Activated naive CD4-positive, alpha-beta T cell (primary cell): ENCODE measurements at places on chromosomes 2 and 18.

- no peak for DNase-seq
These were observed 134.2 kb downstream of the PXDN start for GRCh38 chr2:1610096-1610485.

DNA sequence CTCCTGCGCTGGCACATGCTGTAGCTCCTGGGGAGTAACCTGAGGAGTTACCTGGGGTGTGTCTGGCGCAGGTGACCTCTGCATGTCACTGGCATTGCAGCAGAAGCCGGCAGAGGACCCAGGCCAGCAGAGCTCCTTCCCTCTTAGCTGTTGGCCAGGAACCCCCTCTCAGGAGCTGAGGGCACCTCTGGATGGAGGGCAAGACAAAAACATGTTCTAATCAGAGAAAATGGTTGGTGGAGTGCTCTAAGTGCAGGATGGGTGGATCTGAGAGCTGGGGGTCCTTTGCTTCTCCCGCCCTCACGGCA is 44.9 kb upstream of the SNTG2 start:
- no peak for DNase-seq

DNA sequence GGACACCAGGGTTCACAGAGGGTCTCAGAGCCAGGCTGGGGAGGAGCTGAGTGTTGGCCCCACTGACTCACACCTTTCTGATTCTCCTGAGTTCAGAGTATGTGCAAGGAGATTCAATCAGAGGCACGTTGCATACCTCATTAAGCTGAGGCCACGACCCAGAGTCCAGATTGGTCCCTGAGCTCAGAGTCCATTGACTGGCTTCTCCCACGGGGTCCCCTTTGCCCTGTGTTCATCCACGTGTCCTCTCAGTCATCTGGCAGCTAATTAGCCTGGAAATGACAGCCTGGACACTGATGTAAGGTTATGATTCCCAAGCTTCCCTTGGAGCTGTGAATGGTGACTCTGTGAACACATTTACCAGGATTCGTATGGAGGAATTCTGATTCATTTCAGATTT is 267.2 kb downstream of the SH3BP4 start:
- DNase-seq = no peak

DNA sequence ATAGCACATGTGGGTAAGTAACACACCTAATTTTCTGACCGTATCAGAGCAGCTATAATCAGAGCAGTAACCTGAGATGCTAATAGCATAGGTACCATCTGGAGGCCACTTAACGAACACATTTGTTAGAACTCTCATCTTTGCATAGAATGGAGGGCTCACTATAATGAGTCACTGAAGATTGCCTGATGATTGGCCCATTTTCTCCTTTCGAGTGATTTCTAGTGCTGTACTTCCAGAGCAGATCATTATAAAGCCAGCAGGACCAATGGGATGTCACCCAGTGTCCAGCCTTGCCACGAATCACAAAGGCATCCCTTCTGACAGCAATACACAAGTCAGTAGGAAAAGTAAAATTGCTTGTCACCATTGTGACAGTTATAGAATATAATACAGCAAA is 81.7 kb upstream of the REV1 start:
- no peak for DNase-seq

- no peak for DNase-seq
These were observed 1.6 kb upstream of the PLA2R1 start for GRCh38 chr2:160063879-160064612.

- DNase-seq = no peak
These were observed 62.4 kb downstream of the NCAPH start for GRCh38 chr2:96397756-96398530.

GRCh38 chr2:130302164-130302886 is 40.4 kb upstream of the IMP4 start:
- no peak for DNase-seq

- DNase-seq = no peak
These were observed 322.3 kb downstream of the FSIP2 start for GRCh38 chr2:186060744-186061440.

DNA sequence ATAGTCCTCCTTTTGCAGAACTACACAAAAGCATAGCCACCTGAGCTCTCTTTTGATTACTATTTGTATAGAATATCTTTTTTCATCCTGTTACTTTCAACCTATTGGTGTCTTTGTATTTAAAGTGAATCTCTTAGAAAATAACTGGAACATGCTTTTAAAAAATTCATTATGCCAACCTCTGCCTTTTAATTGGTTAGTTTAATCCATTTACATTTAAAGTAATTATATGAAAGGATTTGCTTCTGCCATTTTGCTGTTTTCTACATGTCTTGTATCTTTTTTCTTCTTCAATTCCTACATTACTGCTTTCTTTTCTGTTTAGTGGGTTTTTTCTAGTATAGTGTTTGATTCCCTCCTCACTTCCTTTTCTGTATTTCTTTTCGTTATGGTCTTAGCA is 407.5 kb upstream of the ZEB2 start:
- DNase-seq = no peak

- DNase-seq = no peak
These were observed 44.9 kb upstream of the TLK1 start for GRCh38 chr2:171205551-171205950.

GRCh38 chr2:41379496-41380221 is 668.2 kb upstream of the PKDCC start:
- DNase-seq = no peak

GRCh38 chr2:228866044-228866443 is 405.0 kb downstream of the PID1 start:
- no peak for DNase-seq

GRCh38 chr2:45551862-45552261 is 59.2 kb downstream of the SRBD1 start:
- no peak for DNase-seq

DNA sequence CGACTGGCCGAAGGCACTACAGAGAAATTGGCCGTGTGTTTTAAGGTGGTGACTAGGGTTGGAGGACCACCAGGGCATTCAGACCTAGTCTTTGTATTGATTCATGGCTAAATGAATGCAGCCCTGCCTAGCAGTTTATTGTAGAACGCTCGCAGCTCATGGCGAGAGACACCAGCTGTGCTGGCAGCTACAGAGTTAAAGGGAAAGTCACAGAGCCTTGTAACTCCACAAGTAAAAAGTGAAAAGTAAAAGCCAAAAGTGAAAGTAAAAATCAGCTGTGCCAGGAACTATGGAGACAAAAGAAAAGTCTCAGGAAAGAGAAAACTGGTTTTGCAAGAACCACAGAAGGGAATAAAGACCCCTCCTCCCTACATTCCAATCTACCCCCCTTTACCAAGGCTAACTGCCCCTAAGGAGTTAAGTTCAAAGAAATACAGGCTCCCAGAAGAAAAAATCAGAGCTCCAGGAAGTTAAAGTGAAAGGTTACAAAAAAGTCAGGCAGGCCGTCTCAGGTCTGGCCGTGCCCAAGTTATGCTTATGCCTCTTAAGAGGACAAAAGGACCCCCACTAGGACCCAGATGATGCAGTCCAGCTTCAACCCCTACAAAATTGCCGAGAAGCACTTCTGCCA is 46.4 kb upstream of the SELENOI start:
- DNase-seq = no peak

GRCh38 chr2:85216927-85217326 is 83.7 kb downstream of the TCF7L1 start:
- DNase-seq = no peak

GRCh38 chr2:177828557-177828956 is 244.0 kb downstream of the PDE11A start:
- DNase-seq = no peak

- DNase-seq = no peak
These were observed 1540.2 kb upstream of the SLC39A10 start for GRCh38 chr2:194116861-194117260.

DNA sequence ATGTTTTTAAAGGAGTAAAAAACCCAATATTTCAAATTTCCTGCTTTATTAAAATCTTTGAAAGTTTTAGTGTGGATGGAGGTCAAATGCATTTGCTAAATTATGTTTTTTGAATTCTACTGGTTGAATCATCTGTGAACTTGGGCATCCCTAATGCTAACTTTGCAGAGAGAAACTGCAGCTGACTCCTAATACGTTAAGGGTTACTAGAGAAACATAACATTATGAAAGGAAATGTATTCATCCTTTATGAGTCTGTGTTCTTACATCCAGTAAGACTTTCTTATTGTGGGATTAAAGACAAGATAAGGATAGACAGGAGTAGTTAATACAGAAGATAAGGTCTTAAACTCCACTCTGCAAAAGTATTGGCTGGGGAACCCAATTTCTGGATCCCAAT is 140.6 kb downstream of the FAM124B start:
- DNase-seq = no peak

- no peak for DNase-seq
These were observed 643 bp downstream of the RMC1 start for GRCh38 chr18:23503963-23504344.

GRCh38 chr2:79892123-79892522 is 379.3 kb downstream of the CTNNA2 start:
- no peak for DNase-seq

- DNase-seq = no peak
These were observed 21.9 kb downstream of the EHBP1 start for GRCh38 chr2:62727259-62727867.

DNA sequence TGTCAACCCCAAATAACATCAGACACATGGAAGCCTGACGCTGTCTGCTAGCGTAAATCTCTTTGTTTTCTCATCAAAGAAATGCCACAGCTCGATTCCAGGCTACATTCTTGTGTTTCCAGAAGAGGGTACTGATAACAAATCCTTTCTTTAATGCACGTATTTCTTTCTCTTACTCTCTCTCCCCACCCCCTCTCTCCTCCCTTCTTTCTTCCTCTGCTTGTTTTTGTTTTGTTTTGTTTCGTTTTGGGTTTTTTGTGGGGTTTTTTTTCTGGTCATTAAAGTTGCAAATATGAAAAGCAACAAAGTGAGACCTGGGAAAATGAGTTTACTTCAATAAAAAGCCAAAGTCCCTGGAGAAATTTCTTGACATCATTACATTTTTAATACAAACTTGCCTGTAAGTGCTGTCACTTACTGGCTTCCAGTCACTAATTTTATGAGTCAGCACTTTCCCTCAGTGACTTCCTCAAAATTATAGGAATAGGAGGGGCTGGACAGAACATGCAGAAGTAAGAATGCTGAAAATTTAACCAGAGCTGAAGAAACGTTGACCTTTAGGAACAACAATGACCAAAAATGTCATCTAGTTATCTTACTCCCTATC is 106.7 kb upstream of the NABP1 start:
- no peak for DNase-seq

GRCh38 chr2:234754126-234754525 is 197.7 kb upstream of the SH3BP4 start:
- DNase-seq = no peak

DNA sequence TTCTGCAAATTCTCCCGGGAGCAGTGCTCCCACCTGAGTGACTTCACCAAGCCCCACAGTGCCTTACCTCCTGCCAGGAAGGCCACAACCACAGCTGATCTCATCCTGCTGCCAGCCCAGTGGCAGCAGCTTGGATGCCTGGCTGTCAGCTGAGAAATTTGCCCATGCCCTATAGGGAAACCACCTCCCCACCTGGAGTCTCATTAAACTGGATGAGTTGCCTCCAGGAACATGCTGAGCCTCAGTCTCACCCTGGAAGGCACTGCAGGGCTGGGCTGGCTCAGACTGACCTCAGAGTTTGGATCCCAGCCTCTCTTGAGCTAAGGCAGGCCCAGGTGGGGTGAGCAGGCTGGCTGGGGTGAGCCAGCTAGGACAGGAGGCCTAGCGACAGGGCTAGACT is 23.3 kb downstream of the REEP1 start:
- no peak for DNase-seq

DNA sequence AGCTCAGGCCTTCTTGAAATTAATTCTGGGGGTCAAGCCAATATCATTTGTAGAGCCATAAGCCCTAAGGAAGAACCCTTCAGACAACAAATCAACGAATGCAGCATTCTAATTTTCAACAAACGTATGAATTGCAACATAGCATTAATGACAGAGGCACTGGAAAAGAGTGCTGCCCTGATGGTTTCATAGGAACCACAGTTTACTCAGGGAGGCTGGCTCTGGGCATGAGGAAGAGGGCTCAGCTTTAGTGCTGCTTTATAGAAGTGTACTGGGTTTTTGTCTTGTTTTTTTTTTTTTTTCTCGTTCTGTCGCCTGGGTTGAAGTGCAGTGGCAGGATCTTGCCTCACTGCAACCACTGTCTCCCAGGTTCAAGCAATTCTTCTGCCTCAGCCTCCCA is 36.1 kb upstream of the CAB39 start:
- DNase-seq = no peak

DNA sequence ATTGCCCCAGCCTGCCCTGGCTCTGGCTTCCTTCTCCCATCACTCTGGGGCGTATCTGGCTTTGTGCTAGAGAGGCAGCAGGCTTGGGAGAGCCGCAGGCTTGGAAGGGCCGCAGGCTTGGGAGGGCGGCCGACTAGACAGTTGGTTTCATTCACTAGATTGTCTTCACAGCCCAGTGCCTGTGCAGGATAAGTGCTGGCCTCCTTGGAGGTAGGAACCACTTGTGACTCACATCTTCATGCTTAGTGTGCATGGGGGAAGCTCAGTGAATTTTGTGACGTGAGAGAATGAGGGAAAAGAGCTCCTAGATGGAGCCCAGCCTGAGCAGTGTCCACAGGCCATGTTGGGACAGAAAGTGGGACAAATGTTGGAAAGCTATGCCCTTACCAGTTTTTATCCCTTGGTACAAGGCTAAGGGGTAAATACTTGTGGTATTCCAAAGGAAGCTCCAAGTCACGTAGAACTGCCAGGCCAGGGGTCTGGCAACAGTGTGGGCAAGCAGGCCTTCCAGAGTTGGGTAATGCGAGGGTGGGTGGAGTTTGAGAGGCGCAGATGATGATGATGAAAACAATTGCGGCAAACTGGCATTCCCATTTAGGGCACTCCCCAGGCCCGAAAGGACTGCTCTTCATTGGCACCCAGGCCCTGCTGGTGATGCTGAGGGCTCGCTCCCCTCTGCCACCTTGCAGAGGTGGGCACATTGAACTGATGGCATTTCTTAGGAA is 100.1 kb downstream of the DDX1 start:
- no peak for DNase-seq

DNA sequence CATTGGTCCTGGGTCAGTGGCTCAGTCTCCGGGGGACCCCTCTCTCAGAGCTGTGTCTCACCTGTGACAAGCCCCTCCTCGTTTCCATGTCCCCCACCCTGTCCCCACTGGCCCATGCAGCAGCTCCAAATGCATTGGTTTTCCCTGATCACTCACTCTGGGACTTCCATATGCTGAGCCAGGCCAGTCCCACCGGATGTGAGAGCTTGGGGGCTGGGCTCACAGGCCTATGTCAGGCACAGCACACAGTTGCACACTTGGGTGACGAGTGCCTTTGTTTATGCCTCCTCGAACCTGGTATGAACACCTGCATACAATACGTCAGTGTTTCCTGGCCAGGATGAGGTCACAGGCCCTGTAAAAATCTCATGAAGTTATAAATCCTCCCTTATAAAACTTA is 232.5 kb downstream of the TFCP2L1 start:
- no peak for DNase-seq

DNA sequence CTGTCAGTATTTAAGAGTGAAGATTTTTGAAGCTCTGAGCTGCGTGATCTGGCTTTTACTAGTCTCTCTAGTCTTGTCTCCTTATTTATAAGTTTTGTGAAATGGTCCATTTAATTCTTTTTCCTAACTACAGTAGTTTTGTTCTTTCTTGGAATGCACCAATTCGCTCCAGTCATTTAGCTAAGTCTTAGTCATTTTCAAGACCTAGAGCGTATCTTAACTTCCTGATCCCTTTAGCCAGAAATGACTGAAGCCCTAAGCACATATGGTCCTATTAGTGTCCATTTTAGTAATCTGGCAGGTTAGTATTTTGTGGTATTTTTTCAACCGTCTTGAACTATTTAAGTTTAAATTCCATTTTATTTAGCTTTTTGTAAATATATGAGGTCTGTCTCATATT is 3.6 kb downstream of the BIRC6 start:
- DNase-seq = no peak
